ENCODE measurements at places on chromosomes 12 and 14.

DNA sequence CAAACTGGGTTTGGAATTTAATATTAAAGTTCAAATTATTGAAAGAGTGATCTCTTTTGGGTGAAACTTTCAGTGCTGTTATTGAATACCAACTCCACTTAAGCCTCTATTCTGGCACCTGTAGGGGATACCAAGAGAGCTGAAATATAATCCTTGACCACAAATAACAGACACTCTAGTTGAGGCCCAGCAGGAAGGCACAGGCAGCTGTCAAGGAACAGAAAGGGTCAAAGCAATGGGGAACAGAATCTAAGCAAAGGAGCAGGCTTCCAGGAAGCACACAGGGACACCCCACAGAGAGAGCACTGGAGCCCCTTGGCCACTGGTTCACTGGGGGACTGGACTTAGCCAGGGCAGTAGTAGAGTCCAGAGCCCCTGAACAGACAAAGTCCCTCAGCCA, 120.9 kb upstream of the SFSWAP start:
- DNase-seq, result no peak

DNA sequence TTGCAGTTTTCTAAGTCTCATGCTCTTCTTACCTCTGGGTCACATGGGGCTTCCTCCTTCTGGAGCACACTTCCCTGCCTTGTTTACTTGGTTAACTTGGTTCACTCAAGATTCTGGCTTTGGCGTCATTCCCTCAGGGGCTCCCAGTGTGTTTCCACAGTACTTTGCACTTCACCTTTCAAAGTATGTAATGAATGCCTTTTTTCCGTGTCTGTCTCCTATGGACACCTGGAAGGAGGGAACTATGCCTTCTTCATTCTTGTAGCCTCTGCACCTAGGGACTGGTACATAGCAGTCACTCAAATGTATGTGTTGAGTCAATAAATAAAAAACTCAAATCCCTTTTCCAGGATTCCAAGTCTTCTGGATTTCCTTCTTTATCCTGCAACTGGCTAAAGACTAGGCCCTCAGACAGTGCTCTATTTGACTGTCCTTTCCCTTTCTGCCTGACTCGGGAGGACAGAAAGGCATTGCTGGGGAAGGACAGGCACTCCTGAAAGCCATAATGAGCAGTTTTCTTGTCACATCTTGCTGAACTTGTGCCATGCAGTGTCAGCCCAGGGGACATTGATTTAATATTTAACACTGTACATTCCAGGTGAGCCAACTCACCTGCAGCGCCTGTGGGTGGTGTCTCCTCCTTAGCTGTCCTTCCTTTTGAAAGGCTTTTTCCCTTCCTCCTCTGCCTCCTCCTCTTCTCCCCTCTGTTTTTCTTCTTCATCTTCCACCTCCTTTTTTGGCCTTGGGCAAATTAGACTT, 12.8 kb downstream of the MYRFL start:
- no peak for DNase-seq

GRCh38 chr12:62865937-62866336, 69.0 kb downstream of the PPM1H start:
- DNase-seq, result no peak

DNA sequence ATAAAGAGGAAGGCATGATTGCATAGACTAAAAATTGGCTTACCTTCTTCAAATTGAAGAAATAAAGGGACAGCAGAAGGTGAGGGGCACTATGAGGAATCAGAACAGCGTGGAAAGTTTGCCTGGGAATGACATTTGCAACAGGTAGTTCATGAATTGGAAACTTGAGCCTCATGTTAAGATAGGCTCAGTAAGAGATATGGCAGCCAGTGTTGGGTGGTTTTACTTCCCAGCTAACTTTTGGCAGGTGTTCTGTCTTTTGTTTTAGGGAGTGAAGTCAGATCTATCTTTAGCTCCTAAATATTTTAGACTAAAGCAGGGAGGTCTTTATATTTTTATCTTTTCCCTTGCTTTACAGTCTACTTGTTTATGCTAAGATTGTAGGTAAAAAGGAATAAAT, 122.4 kb downstream of the ANO6 start:
- no peak for DNase-seq

DNA sequence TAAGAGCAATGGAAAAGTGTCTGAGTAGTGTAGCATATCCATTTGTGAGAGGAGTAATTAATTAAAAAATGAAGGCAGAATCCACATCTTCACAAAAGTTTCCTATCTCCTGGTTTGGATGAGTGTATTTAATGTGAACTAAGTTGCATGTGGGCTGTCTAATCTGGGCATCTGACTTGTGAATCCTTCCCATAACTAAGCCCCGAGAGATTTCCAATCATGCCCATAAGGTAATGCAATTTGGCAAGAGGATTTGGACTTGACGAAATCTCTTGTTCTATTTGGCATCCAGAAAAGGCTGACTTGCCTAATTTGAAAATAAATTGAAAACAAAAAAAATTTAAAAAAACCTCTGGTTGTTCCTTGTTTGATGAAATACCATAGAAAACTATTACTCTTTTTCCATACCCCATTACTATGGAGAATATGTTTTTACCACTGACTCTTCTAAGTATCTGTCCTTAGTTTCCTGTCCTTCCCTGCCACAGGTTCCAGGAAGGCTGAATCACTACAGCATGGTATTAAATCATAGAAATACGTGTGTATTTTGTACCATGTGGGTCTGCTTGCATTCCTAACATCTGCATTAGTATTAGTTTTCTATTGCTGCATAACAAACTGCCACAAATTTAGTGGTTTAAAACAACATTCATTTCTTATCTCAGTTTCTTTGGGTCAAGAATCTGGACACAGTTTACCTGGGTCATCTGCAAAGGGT, 48.4 kb downstream of the ETV6 start:
- DNase-seq, result no peak

GRCh38 chr14:60227291-60227690, 21.7 kb upstream of the PPM1A start:
- DNase-seq, result no peak

DNA sequence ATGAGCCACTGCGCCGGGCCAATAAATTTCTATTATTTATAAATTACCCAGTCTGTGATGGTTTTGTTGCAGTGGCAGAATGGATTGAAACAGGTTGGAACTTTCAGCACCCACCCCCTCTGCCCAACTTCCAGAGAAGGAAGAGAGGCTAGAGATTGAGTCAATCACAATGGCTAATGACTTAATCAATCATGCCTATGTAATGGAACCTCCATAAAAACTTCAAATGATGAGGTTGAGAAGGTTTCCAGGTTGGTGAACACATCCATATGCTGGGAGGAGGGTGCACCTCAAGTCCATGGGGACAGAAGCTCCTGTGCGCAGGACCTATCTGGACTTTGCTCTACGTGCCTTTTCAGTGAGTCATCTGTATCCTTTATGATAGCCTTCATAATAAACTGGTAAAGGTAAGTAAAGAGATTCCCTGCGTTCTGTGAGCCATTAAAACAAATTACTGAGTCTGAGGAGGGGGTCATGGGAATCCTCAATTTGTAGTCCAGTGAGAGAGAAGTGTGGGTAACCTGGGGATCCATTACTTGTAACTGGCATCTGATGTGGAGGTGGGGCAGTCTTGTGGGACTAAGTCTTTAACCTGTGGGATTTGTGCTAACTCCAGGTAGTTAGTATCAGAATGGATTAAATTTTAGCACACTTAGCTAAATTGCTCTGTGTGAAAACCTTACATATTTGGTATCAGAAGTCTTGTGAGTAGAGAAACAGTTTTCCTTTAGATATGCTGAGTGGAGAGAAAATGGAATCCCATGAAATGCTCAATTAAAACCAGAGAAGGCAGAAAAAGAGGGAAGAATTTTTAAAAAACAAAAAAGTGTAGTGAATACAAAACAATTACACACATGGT, 11.7 kb upstream of the NGDN start:
- DNase-seq, result no peak

DNA sequence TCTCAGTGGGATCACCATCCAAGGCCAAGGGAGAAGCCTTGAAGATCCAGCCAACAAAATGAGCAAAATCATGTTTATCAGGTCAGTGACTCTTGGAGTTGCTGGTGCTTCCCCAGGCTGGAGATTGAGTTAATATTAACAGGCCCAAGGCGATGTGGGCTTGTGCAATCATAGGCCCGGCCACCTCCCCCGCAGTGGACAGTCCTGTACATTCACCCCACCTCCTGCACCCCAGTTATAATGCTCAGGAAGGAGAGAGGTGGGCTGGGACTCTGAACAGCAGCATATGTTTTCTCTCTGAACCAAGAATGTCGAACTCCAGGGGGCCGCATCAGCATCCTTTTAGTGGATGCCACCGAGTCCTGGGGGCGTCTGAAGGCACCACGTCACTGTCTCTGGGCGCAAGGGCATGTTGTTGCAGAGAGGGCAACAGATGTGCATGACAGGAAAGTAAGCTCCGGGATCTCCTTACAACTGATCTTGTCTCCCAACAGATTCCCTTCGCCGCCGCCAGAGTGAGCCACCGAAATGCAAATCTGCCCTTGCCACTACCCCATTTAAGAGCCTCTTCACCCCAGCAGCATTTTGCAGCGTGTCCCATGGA, 32.2 kb upstream of the SERPINA6 start:
- no peak for DNase-seq

- no peak for DNase-seq
Observed at GRCh38 chr12:49868449-49868848, 25.5 kb upstream of the BCDIN3D start.

- no peak for DNase-seq
Observed at GRCh38 chr14:34365309-34365915, 96.6 kb downstream of the SPTSSA start.

Measured in activated CD8-positive, alpha-beta memory T cell treated with anti-CD3 and anti-CD28 coated beads for 1 hour (primary cell).